Activated CD8-positive, alpha-beta memory T cell treated with anti-CD3 and anti-CD28 coated beads for 1 hour (primary cell): ENCODE measurements at places on chromosomes 7 and 10.

DNA sequence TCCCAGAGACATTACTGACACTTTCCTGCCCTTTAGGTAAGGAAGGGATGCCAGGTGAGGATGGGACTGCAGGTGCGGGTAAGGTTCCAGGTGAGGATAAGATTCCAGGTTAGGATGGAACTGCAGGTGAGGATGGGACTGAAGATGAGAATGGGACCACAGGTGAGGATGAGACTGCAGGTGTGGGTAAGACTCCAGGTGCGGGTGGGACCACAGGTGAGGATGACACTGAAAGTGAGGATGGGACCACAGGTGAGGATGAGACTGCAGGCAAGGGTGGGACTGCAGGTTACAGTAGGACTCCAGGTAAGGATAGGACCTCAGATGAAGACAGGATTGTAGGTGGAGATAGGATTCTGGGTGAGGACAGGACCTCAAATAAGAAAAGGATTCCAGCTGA is 322.3 kb downstream of the WDR37 start:
- DNase-seq, result no peak

DNA sequence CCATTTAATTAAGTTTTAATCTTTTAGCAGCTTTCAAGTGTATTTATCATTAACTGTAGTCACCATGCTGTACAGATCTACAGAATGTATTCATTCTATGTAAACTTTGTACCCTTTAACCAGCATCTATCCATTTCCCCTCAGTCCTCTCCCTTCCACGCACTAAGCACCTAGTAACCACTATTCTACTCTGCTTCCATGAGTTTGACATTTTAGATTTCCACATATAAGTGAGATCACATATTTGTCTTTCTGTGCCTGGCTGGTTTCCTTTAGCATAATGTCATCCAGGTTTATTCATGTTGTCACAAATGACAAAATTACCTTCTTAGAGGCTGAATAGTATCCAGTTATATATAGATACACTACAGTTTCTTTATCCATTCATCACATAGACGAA is 79.7 kb downstream of the BTAF1 start:
- DNase-seq, result no peak

GRCh38 chr7:155531681-155532080 is 14.7 kb downstream of the CNPY1 start:
- no peak for DNase-seq

DNA sequence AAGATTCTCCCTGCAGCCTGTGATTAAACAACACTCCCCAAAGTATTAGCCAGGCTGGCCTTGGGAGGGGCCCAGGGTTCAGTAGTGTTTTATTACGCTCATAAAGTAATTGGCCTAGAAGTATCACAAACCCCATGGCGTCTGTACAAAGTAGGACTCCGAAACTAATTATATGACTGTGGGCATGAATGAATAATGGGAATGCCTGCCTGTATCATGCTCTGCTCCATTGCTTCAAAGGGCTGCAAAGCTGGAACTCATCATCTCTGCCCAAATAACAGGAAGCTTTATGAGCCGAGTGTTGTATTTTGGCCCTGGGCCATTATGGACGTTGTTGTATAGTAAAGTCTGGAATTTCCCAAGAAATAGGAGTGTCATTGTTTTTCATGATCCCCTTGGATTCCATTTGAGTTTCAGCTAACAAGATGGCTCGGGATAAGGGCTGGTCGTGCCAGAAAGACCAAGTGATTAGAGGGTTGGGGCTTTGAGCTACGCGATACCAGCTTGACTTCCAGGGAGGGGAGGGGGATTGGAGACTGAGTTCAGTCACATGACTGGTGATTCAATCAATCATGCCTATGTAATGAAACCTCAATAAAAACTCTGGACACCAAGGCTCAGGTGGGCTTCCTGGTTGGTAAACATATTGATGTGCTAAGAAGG is 65.3 kb upstream of the NPTX2 start:
- DNase-seq, result no peak

GRCh38 chr7:127413962-127414361 is 21.5 kb upstream of the ZNF800 start:
- DNase-seq, result no peak

DNA sequence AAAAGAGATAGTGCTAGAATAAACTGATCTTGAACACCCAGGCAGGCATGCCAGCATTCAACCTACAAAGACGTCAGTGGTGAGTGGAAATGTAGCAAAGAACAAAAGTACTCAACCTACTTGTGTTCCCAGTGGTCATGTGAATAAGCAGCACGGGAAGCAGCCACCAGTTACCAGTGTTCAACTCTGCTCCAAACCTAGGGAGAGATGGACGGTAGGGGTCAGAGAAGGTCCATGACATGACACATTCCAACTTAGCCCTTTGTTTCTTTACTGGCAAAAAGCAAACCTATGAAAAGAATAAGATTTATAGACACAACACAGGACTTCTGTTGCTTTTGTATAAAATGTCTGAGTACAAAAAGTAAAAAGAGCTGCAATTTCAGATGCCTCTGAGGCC is 511.4 kb downstream of the XPNPEP1 start:
- DNase-seq, result no peak

DNA sequence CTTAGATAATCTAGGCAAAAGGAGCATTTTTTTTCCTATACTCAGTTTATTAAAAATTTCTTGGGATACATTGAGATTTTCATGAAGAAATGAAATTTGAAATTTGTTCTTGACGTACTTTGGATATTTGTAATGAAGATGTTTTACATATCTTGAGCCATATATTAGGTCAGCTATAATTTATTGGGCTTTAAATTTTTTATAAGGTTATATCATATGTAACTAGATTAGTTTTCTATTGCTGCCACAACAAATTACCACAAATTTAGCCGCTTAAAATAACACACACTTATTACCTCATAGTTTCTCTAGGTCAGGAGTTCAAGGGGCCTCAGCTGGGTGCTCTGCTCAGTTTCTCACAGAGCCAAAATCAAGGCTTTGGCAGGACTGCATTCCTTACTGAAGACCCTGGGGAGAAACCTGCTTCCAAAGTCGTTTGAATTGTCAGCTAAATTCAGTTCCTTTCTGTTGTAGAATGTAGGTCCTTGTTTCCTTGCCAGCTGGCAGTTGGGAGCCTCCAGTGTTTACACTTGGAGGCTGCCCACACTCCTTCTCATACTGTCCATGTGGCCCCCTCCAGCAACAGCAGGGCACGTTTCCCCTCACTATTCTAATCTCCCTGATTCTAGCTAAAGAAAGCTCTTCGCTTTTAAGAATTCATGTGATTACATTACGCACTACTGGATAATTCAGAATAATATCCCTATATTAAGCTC is 42.6 kb upstream of the DNAH11 start:
- DNase-seq, result no peak

- no peak for DNase-seq
Measured at GRCh38 chr7:3591944-3592343, 290.9 kb downstream of the SDK1 start.

DNA sequence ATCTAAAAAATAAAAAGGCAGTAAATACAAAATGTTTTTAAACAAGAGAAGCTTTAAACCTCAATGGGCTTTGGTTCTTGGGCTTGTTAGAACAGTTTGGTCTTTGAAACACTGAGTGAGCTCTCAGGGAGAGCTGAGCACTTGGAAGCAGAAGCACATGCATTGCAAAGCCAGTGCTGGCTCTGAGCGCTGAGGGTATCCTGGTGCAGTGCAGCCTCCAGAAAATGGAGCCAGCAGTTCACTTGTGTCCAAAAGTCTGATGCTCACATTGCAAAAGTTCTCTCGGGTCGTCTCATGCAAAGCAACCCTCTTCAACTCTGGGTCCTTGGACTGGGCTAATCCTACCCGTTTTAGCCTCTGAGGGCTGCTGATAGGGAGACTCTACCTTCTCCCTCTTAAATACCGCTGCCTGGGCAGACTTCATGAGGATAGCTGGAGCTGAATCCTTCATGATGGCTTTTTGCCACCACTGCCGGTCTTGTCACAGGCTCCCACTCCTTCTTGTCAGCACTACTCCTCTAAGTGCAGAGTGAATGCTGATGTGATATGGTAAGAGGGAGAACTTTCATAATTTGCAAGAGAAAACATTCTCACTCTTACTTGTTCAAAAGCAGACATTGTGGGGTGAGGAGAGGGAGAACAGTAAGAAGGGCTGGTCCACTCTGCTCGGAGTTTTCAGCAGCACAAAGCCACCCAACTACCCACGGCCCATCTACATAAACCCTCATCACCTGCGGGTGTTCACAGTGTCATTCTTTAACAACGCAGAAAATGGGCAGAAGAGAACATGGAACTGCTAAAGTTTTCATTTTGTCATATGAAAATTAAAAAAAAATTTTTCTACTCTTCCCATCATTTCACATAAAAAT is 42.2 kb upstream of the BMPER start:
- no peak for DNase-seq
